Ascending aorta (tissue), 2 donors: ENCODE measurements at places on chromosomes 12 and 14.

DNA sequence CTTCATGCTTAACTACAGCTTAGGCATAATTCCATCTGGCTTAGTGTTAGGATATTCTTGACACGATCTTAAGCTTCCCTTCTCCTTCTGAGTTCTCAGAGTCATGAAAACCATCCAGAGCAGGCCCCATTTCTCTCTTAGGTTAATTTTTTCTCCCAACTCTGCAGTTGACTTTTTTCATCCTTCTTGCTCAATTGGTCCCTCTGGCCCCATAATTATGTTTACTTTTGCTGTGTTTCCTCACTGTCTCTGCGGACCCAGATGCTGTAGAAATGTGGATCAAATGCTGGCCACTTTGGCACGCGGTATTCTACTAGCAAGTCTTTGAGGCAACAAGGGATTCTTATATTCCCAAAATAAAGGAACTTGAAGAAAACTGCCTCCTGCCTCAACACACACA, 9.5 kb downstream of the TMEM132C start:
- no peak for DNase-seq

DNA sequence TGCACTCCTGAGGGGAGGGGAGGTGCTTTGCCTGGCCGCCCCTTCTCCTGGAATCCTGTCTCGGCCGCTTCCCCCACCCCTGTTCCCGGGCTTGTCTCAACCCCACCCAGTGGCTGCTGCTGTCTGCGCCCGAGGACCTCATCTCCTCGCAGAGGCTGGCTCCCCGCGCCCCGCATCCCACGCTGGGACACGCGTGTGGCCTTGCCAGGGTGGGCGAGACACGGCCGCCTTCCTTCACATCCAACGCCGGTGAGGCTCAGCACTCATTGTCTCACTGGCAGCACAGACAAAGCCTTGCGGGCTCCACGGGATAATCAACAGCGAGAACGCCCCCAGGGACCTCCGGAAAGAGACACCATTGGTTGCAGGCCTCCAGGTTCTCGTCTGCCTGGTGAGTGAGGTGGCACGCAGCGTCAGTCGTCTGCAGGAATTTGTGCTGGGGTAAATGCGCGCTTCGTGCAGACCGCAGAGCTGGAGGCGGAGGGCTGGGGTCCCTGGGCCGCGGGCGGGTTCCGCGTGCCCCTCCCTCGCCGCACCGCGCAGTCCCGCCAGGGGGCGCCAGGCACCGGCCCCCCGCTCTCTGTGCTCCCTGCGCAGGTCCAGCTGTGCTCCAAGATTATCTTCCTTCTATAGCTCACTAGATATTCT, 26.8 kb downstream of the CCDC177 start:
- no peak for DNase-seq

DNA sequence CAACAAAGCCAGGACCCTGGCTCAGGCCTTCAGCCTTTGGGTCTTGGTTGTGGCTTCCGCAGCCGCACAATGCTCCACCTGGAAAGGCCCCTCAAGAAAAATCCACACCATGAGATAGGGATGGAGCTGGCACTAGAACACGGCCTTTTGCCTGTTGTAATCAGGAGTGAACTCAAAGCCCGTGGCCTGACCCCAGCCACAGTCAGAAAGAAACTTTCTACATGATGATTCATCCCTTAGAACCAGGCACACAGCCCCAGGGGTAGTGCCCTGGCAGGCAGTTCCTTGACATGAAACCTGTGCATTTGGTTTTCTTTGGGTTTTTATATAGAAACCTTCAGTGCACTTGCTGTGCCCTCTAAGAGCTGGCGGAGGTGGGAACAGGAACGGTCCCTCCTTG, 5.1 kb downstream of the CLMN start:
- DNase-seq = no peak

GRCh38 chr12:32305163-32305562, 94.2 kb upstream of the FGD4 start:
- DNase-seq = no peak

DNA sequence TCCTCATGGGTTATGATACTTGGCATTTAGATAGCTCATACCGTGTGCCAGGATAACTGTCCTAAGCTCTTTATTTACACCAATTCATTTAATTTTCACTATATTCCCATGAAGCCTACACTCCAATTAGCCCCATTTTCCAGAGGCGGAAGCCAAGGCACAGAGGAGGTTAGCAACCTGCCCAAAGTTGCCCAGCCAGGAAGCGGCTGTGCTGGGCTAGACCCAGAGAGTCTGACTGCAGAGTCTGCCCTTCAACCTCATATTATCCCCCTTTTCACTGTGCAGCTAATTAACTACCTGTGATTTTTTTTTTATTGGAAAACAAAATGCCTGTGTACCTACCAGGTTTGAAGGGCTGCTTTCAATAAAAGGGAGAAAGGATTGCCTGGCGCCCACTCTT, 2.5 kb downstream of the RFLNA start:
- DNase-seq = no peak

GRCh38 chr14:69268223-69268622, 8.3 kb downstream of the GALNT16 start:
- DNase-seq = no peak

GRCh38 chr14:51473808-51474565, 177.7 kb upstream of the FRMD6 start:
- no peak for DNase-seq

GRCh38 chr12:47247418-47247817, 167.7 kb upstream of the AMIGO2 start:
- DNase-seq = no peak

DNA sequence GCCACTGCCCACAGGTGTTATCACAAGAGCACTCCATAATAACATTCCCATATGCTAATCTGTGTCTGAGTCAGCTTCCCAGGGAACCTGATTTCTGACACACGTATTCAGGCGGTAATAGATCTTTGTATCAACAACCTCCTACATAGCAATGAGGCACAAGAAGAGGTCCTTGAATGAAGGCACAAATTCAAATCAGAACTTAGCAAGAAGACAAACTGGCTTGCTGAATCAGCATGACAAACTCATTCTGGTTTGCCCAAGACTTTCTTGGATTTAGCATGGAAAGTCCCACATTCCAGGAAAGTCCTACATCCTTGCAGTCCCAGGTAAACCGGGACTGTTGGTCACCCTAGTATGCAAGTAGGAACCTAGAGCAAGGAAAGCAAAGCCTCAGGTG, 33.9 kb upstream of the RNU6-7 start:
- no peak for DNase-seq

GRCh38 chr14:54622192-54622958, 55.4 kb downstream of the SAMD4A start:
- no peak for DNase-seq

- DNase-seq = no peak
These were observed 28.1 kb downstream of the TNFAIP2 start for GRCh38 chr14:103151270-103151945.

DNA sequence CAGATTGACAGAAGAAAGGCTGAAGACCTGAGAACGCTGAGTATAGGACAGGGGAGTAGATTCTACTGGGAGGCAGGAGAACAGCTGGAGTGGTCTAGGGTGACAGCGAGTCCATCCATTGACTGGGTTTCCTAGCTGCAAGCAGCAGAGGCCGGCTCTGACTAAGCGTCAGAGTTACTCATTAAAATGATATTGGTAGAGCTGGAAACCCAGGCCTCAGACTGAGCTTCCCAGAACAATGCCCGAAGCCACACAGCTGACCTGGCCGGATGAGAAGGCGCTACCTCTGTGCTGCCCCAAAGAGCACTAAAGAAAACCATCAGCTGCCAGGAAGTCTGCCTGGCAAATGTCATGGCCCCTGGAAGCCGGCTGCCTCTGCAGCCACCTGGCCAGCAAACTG, 78.5 kb upstream of the FZD10 start:
- DNase-seq = no peak
